ENCODE measurements at places on chromosomes 16 and 17.

- no peak for DNase-seq
Measured at GRCh38 chr16:72013389-72013788, 4.8 kb downstream of the DHODH start.

- DNase-seq = peak; percentile 35
Measured at GRCh38 chr16:85245307-85246172, 133.3 kb upstream of the CIBAR2 start.

- no peak for DNase-seq
Measured at GRCh38 chr16:89607453-89607852, 6.0 kb upstream of the DPEP1 start.

DNA sequence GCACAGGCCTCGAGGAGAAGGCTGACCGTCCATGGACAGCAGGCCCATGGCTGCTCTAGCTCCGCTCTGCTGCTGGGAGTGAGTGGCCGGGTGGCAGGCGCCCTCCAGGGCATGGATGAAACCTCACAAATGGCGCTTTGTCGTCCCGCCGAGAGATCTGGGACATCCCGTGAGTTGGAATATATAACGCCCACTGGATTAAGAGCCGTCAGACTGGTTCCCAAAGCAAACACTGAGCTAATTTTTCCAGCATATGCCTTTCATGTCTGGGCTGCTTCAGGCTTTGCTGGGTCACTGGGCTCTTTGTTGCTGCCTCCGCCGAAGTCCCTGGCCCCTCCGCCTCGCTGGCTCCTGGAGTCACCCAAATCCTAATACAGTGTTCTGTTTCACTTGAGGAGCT is 266.3 kb downstream of the FOXL1 start:
- no peak for DNase-seq

GRCh38 chr17:76946111-76946771 is 78.0 kb downstream of the MGAT5B start:
- DNase-seq = no peak

- DNase-seq = no peak
Measured at GRCh38 chr16:67437513-67437912, 6.6 kb downstream of the HSD11B2 start.

DNA sequence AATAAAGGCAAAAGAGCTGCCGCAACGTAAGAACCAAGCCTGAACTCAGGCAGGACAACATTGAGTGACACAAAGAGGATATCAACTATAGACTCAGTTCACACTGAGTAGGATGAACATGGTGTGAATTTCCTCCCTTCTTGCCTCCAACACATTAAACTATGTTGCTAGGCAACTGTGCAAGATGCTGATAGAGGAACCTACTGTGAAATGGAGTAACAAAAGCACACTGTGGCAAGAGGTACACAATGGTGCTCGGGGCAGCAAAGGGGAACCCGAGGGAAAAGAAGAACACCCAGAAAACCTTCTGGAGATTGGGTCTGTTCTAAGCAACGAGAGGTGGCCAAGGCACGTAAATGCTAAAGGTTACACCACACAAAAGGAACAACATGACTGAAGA is 34.1 kb downstream of the GRB2 start:
- no peak for DNase-seq

DNA sequence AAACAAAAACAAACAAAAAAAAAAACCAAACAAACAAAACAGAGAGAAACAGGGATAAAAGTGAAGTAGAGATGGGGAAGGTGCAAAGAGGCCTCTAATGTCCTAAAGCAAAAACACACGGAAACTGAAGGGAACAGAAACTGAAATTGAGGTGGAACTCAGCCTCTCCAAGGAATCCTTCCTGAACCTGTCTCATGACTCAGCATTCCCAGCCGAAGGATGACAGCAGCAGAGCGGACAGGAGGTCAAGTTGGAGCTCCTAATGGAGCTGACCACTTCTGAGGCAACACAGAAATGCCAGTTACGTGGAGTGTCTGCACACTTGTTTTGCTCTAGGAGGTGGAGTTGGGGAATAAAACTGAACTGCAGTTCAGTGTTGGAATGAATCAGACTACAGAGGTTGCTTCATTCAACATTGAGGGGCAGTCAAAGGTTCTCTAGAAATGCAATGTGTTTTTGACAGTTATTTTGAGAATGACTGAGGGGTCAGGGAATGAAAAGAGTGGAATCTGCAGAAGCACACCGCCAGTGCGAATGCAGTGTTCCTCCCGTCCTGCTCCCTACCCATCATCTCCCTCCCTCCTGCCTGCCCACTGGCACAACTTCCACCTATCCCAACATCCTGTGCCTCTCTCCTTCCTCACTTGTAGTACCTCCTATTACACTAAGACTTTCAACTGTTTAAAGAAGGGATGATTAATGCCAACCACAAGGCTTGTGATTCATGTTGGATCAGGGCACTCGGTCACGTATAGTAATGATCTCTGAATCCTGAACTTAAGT is 6.3 kb downstream of the UBE2O start:
- DNase-seq = no peak

DNA sequence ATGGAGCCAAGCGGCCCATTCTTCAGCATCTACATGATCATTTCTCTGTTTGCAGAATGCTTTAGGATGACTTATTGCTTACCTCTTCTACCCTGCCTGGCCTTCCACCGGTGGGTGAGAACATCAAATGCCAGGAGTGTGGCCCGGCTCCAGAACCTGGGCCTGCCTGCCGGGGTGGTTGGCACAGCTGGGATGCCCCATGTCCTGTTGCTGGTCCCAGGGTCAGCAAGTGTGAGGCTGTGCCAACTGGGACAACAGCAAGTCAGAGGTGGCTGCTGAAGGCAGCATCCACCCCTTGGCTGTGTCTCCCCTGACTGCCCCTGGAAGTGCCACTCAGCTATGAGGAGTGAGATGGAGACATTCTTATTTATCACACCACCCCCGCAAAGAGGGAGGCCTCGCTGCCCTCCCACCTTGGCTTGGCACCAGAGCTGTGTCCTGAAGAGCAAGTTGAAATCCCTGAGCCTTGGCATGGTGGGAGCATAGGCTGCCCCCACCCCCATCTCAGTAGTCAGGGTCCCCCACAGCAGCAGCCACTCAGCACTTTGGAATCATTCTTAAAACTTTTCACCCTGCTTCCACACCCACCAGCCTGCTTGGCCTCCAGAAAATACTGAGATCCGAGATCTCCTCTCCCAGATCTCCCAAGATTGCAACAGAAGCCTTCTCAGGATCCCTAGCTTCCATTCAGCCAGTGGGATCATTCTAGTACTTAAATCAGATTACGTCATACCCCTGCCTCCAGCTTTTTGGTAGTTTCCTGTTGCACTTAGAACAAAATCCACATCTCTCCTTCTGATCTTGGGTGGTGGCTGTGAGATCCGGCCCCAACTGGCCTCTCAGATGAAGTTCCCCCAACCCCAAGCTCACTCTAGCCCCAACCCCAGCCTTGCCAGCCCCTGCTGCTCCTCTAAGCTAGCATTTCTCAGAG is 127.5 kb downstream of the SOCS1 start:
- DNase-seq = no peak

DNA sequence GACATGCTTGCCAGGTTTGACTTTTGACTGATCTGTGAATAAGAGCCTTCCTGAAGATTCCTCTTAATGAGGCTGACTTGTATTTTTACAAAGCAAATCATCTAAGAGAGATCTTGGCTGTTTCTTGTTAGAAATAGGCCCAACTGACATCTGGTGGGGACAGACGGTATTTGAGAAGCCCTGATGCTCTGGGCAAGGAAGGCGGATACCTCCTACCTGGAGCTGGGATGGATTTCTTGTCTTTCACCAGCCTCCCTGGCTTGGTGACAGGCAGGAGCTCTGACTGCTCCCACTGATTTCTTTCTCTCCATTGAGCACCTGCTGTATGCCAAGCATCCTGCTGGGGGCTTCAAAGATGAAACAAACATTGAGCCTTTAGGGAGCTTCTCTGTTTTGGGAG is 40.4 kb downstream of the AKAP1 start:
- no peak for DNase-seq

DNA sequence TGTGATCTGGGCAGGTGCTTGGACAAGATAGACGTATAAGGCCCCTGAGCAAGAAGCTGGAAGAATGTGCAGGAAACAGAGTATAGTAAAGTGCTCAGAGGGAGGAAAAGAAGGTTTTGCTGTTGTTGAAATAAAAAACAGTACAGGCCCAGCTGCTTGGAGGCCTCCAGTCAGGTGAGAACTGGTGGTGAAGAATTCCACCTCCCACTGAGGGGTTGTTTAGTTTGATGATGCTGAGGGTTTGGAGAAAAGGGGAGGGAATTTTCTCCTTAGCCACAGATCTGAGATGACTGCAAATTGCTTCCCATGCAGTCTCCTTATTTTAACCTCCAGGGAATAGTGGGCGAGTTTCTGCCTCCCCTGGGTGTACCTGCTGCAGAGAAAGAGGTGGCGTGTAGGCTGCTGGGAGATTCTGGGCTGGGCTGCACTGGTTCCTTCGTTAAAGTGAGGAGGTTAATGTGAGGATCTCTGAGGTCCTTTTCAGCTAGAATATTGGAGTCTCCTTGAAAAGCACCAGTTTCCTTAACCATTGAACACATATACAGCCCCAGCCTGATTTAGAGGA is 25.8 kb downstream of the SMPD3 start:
- no peak for DNase-seq

DNA sequence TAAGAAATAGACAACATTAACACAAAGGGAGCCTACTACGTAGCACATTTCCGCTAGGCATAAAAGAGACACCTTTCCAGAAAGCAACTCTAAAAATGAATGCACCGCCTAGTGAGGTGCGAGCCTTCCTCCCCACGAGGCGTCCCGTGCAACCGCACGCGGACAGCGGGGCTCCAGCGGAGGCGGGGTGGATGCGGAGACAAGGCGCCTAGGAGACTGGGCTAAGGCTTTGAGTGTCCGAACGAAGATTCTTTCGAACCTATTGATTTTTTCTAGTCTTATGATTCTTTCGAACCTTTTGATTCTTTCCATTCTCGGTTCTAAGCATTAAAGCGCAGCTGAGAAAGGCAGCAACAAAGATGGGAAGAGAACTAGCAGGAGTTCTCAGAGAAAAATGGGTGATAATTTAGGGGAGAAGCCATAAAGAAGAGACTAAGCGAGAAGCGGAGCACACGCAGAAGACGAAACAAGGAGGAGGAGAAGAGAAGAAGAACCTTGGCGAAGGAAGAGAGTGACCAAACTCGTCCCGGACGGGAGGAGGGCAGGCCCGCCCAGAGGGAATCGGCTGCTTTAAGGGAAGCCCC is 394 bp upstream of the CPD start:
- DNase-seq = no peak

DNA sequence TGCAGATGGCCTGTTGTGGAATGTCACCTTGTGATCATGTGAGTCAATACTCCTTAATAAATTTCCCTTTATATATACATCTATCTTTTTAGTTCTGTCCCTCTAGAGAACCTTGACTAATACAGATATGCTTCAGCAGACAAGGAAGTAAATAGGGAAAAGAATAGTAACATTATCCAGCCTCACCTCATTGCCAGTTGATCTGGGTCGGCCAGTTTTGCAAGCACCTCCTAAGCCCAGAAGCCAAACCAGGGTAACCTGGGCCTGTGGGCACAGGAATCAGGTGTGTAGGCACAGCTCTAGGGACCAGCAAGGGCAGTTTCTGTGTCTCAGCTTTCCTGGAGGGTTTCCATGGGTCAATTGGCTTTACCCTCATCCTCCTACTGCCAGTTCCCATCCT is 11.9 kb upstream of the CCL17 start:
- no peak for DNase-seq

DNA sequence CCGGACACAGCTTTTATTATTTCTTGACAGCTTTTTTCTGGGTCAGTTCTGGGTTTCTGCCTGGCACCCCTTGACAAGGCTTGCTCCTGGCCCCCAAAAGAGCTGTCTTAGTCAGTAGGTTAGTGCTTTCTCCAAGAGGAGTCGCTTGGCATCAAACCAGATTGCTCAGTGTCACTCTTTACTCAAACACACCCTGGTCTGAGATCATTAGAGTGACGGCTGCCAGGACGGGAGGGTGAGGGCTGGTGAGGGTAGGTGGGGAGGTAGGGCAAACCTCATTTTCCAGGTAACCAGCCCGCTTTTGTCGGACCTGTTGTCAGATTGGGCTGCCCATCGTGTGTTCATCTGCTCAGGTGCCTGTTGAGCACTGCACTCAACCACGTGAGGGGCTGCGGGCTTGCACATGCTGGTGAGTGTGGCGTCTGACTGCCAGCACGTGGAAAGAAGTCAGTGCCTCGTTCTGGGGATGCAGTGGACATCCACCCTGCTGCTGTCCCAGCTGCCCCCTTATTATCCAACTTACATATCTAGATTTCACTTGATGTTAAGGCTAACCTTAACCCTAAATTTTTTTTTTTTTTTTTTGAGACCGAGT is 12.4 kb downstream of the TMEM94 start:
- DNase-seq = no peak

- DNase-seq = no peak
Measured at GRCh38 chr16:8686031-8686621, 11.7 kb downstream of the ABAT start.

GRCh38 chr17:61731330-61731729 is 132.0 kb downstream of the BRIP1 start:
- DNase-seq = no peak

DNA sequence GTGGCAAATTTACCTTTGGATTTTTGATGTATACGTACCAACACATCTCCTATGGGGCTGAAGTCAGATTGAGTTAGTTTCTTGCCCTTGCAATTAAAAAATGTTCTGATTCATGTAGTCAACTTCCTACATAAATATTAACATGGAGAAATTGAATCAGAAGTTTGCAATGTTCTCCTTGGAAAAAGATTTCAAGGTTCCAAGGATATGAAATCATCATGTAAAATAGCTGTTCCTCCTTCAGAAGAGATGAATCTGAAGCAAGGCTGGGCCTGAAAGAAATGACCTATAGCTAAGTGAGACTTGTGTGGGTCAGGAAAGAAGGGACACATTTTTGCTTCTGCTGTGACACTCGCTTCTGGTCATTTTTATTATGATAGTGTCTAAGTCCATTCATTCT is 131.7 kb downstream of the RGS9 start:
- no peak for DNase-seq

DNA sequence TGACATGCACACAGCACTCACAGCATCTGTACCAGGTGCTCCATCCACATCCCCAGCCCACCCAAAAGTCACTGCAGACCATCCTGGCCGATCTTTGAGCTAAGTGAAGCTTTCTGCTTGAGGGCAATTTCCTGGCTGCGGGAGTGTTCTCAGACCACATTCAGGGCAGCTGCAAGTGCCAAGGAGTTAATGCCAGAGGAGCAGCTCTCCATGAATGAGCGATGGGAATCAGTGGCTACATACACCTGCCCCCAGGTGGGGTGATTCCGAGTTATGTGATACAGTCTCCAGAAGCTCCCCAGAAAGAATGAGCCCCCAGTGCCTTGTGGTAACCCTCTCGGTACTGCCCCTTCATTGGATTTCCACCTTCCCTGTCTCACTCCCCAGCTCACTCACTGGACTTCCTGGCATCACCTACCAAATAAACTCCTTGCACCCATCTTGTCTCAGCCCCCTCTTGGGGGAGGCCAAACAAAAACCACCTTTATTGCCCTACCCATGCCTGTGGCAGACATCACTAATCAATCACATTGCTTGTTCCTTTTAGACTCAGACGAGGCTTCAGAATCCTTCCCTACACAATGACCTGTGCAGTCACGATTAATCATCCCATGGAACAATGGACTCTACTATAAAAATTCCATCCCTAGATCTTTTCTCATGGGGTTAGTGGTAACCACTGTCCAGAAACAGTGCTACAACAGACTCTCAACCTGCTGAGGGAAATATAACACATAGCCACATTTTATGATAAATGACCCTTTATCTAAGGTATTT is 121.1 kb downstream of the IRX5 start:
- DNase-seq = no peak

Measured in NCI-H1930 (cell line).